CD4-positive, alpha-beta T cell treated with Interleukin-21 for 1 hour (primary cell): ENCODE measurements at places on chromosomes 1 and 21.

DNA sequence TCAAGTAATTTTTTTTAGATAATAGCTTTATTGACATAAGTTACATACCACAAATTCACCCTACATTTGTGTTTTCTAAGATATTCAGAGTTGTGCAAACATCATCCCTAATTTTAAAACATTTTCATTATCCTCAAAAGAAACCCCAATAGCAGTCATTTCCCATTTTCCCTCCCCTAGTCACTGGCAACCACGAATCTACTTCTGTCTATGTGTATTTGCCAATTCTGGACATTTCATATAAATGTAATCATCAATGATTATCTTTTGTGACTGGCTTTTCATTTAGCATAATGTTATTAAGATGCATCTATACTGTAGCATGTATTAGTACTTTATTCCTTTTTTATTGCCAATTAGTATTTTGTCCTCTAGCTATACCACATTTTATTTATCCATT is 88.8 kb upstream of the SLFNL1 start:
- no peak for DNase-seq

- DNase-seq = no peak
These were observed 119.9 kb upstream of the DNAH14 start for GRCh38 chr1:224809613-224810012.

DNA sequence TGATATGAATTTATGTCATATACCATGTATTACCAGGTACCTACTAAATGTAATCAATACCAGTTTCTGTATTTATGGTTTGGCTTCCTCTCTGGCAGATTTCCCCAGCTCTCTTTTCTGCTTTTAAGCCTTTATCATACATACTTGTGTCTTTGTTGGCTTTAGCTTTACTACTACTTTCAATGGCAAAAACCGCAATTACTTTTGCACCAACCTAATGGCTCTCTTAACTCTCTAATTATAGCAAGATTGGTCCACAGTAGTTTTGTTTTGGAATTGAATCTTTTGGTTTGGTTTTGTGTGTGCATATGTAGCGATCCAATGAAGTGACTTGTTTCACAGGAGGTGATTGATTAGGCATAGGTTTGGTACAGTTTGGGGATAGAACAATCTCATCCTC is 93.6 kb downstream of the ATG4C start:
- DNase-seq = no peak

DNA sequence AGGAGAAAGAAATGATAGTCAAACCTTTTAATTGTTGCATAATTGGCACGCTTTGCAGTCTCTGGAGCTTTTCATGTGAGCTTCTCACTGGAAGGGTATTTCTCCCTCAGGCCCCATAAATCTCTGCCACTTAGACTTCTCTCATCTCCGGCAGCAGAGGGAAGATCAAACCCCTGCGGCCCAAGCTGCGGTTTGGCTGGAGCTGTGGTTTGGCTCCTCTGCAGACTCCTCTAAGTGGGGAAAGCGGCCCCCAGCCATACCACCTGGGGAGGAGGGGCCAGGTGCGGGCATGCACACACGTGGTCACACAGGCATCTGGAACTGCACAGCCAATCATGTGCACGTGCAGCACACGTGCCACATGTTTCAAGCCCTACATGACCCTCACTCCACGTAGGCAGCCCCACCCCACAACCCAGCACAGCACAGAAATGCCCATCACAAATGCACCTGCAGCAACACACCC is 58.3 kb downstream of the UBE2T start:
- peak; percentile 11 for DNase-seq

GRCh38 chr1:42927920-42928505 is 30.7 kb downstream of the SLC2A1 start:
- no peak for DNase-seq

DNA sequence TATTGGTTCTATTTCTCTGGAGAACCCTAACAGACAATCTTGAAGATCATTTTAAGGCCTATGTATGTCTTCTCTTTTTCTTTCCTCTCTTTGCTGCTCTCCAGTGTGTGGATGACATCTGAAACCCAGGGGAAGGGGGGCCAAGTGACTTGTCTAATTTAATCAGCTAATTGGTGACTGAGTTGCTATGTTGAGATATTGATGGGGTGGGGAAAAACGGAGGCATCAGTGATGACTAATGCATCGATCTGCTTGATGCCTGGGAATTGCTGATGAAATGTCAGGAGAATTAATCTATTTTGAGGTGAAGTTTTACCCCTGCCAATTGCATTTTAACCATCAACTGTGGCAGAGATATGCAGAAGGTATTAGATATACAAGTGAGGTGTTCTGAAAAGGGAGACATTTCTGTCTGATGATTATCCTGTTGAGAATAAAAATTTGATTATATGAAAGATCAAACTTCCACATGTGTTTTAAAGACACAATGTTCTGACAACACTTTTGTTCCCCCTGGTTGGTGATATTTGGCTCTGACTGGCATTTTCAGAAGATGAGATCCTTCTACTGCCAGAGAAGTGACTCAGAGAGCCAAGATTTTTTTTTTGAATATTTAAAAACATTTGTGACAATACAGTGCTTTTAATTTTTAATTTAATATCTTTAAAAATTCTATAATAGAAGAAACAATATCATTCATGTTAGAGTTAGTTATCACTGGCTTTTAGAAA is 18.7 kb upstream of the PTGFR start:
- DNase-seq = no peak

DNA sequence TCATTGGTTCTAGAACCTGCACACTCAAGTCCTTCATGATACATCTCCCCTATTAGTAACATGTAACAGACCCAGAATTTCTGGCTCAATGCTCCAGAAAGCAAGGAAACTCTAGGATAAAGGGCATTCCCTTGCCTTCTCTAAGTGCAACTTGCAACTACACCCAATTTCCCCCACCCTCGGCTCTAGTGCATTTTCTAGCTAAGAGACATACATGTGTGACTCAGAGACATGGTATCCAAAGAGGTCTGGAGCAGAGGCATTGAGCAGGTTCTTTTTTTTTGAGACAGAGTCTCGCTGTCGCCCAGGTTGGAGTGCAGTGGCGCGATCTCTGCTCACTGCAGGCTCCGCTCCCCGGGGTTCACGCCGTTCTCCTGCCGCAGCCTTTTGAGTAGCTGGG is 132.9 kb downstream of the ZC3H11B start:
- DNase-seq = no peak

- DNase-seq = no peak
These were observed 226.5 kb downstream of the SMYD3 start for GRCh38 chr1:246280551-246280950.

DNA sequence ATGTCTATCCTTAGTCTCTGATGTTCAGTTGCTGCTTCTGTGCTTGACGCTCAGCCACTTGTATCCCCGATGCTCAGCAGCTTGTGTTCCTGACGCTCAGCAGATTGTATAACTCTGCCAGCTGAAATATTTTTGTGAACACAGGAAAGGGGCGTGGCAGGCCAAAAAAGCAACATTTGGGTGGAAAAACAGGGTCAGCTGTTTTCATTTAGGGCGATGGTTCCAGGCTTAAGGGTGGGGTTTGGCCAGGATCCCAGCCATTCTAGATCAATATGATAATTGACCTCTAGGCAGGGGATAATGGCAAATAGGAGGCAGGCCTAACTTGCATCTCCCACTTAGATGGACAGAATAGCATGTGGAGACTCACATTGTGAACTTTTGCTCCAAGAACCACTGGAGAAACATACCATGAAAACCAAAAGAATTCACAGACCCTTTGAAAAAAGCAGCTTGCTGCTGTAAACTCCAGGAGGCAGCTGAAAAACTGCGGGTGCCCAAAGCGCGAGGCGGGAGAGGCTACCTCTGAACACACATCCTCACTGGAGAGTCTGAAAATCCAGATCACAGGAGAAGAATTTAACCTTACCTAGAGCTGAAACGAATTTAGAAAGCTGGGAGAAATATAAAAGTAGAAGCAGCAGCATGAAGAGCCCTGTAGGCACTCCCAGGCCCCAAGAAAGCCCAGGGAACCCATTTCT is 58.3 kb downstream of the ZNF648 start:
- DNase-seq = no peak

DNA sequence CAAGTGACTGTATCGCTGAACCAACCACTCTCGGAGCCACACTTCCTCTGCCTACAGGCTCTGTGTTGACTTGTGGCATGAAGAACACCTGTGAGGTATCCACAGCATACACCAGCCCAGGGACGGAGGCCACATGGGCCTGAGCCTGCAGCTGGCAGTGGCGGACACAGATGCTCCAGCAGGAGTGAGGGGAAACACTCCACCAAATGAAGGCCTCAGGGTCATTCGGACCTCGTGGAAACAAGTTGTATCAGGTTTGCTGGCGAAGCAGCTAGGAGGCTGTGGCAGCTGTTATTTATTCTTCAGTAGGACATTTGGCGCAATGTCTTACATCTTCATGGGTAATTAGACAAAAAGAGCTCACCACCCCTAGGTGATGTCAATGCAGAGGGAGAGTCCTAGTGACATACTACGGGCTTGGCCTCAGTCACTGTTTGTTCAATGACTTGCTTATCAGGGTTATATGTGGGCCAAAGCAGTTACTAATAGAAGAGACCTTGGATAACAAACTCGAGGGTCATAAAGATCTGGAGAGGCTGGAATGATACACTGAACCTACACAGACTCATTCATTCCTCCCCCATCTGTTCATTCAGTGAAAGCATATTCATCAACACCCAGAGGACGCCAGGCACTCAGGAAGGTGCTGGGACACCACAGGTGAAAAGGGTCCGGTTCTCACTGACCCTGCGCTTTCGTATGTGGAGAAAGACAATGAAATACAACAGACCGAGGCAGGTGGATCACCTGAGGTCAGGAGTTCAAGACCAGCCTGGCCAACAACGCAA is 11.6 kb upstream of the ETS2 start:
- DNase-seq = no peak

GRCh38 chr1:167819849-167820683 is 93.9 kb downstream of the ADCY10 start:
- no peak for DNase-seq

DNA sequence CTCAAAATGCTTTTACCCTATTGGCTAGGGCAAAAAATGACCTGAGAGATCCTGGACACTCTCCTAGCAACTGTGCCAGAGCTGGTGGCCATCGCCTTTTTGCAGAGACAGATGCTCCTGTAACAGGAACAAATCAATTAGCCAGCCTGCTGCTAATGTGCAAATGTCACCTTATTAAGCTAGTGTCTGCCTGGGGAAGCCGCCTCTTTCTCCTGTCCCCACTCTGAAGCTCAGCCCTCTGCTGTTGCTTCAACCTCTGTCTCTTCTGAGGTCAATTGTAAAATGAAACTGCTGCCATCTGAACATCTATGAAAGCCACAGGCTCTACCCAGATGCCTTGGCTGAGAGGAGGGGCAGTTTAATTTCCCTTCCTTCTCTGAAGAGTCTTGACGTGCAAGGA is 85.5 kb upstream of the CACNA1E start:
- peak; percentile 42 for DNase-seq
